Endothelial cell of umbilical vein (primary cell): ENCODE measurements at places on chromosomes 3 and 15. TPM values are rescaled to one million over a fixed set of nuclear protein-coding genes. Genes with fewer than 3 reads are reported as not detected.

Gene TMC3
- polyA plus RNA-seq, result not detected in 2 replicates

DNA sequence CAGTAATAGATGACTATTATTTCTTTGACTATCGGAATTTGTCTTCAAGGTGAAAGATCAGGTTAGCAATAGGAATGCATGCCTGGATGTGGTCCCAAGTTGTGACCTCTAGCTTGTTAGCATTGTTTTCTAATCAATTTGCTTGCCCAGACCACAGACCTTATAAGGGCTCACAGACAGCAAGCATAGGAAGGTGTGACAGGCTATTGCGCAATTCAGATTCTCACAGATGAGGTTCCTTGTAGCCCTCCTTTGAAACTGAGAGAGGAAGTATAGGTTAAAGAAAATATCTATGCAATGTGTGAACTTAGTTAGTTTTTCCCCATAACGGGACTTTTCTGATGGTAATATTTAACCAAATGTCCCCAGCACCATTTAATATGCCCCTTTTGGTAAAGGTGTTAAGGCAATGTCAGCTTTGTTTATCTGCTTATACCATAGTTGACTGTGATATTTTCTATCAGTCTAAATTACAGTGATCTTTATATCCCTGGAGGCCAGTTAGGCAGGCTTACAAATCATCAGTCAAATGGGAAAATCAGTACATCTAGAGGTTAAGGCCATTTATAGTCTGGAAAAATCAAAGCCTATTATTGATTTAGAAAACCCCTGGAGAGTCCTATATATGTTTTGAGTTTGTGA, 168.1 kb upstream of the MBNL1 start:
- DNase-seq, result no peak

Gene MKRN2OS
- polyA plus RNA-seq, result not detected in 2 replicates

Gene PLCD1
- polyA plus RNA-seq, result 12.6 and 13.1 TPM in 2 replicates

- DNase-seq, result no peak
Measured at GRCh38 chr3:74489050-74489792, 125.2 kb downstream of the CNTN3 start.

- peak; percentile 52 for DNase-seq
Measured at GRCh38 chr15:96342406-96343112, 12.1 kb downstream of the NR2F2 start.

- DNase-seq, result no peak
Measured at GRCh38 chr15:98794748-98795147, 146.4 kb downstream of the IGF1R start.

DNA sequence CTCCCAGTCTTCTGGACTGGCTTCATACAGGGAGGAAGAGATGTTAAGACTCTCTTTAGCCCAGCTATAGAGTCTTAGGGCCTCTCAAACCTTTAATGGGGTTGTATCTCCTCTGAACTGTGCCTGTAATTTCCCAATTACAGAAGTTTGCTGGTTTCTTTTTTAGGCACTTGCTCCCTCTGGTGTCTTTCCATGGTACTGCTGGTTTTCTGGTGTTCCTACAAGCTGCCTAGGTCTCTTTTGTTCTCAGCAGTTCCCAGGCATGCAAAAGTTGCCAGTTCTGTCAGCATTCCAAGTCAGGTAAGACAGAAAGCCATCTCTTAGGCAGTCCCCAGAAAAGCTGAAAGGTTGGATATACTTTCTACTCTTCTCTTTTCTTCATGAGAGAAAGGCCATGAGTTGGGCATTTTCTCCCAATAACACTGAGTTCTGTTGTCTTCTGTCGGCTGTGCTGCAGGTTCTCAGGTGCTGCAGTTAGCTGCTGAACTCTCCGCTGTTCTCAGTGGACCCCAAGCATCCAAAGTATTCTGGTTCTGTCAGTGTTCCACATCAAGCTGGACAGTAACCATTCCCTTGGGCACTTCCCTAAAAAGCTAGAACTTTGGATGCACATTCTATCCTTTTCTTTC, 54.4 kb upstream of the EHHADH start:
- peak; percentile 68 for DNase-seq

GRCh38 chr3:47096959-47097358, 67.0 kb downstream of the SETD2 start:
- DNase-seq, result no peak

Gene SIDT1
- 0.03 and 0.07 TPM in 2 replicates for polyA plus RNA-seq

Gene NR1I2
- 0.03 TPM in 2 replicates for polyA plus RNA-seq

Gene SLC9A9
- 1.8 TPM in 2 replicates for polyA plus RNA-seq

DNA sequence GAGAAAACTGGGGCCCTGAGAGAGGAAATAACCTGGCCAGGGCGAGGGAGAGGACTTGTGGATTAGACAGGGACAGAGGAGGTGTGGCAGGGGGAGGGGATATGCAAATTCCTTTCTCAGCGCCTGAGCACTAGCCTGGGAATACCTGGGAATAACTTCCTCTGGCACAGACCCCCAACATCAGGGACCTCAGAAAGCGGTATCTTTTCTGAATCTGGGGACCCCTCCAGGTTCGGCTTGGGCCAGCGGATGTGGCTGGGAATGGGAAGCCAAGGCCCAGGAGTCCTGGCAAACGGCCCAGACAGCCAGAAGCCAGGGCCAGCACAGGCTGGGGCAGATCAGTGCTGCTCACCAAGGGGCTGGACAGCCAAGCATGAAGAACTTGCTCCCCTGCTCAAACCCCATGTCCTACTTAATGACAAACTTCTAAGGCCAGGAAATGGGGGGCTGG, 9.2 kb upstream of the ACSBG1 start:
- DNase-seq, result no peak

Gene DPPA4
- 0.06 and 0.10 TPM in 2 replicates for polyA plus RNA-seq

DNA sequence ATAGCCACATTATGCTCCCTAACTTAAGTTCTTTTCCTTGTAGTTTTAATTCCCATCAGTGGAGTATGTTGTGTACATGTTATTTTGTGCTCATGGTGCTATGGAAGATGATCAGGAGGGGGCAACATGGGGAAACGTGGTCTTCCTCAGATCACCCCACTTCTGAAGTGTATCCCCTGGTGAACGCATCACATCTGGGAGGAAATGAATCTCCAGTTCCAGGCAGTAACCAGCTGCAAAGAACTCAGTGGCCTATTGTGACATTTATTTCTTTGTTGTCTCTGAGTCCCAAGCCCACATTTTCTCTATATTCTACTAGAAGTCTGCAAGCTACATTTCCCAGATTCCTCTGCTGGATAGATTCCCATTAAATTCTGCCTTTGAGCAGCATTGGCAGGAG, 217.0 kb downstream of the SATB1 start:
- no peak for DNase-seq

Gene SLCO2A1
- 11.9 and 13.2 TPM in 2 replicates for polyA plus RNA-seq

Gene MESP1
- polyA plus RNA-seq, result 0.68 and 1.0 TPM in 2 replicates

- DNase-seq, result no peak
Measured at GRCh38 chr3:133868758-133869475, 26.8 kb downstream of the RAB6B start.

DNA sequence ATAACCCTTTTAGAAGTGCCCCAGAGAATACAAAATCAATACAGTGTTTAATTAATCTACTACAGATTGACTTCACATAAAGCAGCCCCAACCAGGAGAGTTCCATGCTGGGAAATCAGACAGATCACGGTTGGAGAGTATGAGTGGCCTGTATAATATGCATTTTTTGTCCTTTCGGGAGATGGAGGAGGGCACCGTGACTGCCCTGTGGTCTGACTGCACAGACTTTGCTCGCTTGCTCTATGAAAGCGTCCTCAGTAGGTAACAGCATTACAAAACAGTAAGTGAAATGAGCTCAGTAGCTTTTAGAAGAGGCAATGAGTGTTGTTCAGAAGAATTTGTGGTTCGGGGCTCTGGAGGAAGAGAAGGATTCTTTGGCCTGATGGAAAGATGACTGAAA, 34.2 kb upstream of the SKIL start:
- no peak for DNase-seq

Gene KNL1
- polyA plus RNA-seq, result 3.7 and 4.0 TPM in 2 replicates

- DNase-seq, result peak; percentile 77
Measured at GRCh38 chr15:44788748-44789147, 52.4 kb downstream of the TRIM69 start.

- no peak for DNase-seq
Measured at GRCh38 chr3:121970047-121970446, 52.0 kb downstream of the ILDR1 start.

- DNase-seq, result peak; percentile 48
Measured at GRCh38 chr3:138833899-138834595, 681 bp downstream of the PIK3CB start.

- no peak for DNase-seq
Measured at GRCh38 chr3:54857343-54857742, 70.5 kb downstream of the LRTM1 start.

- no peak for DNase-seq
Measured at GRCh38 chr3:179801856-179802255, 149.0 kb downstream of the USP13 start.
